ENCODE measurements at places on chromosomes 2 and 18. TPM values are rescaled to one million over a fixed set of nuclear protein-coding genes. Genes with fewer than 3 reads are reported as not detected.
A peak's percentile ranks its signal among the peaks of the same experiment; 100 is the strongest.

- H3K27me3 ChIP-seq: no peaks in the 10 kb centered on the region
- no peaks in the 10 kb centered on the region for H3K4me1 ChIP-seq
- no peak for DNase-seq
- H3K4me3 ChIP-seq: no peak overlapping the region
Observed at GRCh38 chr18:6200204-6200774, 214.4 kb downstream of the L3MBTL4 start.

DNA sequence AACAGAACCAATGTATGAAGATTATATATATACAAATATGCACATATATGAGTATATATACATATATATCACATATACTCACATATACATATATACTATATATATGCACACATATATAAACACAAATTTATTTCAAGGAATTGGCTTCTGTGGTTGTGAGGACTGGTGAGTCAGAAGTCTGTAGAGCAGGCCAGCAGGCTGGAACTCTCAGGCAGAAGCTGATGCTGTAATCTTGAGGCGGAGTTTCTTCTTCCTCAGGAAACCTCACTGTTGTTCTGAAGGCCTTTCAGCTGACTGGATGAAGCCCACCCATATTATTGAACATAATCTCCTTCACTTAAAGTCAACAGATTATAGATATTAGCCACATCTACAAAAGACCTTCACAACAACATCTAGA lies 143.9 kb upstream of the CREB1 start:
- no peaks in the 10 kb centered on the region for H3K4me1 ChIP-seq
- H3K4me3 ChIP-seq: no peak overlapping the region
- H3K27me3 ChIP-seq: no peaks in the 10 kb centered on the region
- H3K27ac ChIP-seq: no peak overlapping the region

DNA sequence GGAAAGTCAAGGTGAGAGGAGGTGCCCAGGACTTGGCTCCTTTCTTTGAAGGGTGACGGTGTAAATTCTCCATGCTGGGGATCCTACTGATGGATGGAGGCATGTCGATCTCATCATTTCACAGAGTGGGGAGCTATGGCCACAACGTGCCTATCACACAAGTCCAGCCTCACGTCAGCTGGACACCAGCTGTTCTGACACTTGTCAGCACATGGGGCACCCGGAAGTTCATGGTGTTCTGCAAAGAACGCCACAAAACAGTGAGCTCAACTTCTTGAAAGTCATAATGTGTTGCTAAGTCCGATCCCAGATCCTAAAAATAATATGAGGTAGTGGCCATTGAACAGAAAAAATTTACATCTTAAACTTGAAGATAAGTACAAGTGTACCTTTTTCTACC lies 12.3 kb downstream of the PAX8 start:
- H3K4me1 ChIP-seq: no peaks in the 10 kb centered on the region
- H3K27me3 ChIP-seq: no peaks in the 10 kb centered on the region
- H3K36me3 ChIP-seq: no peaks in the 10 kb centered on the region
- H3K27ac ChIP-seq: no peak overlapping the region
- DNase-seq: no peak

GRCh38 chr2:85642725-85643124 lies 25.3 kb downstream of the SFTPB start:
- H3K4me3 ChIP-seq: no peak overlapping the region
- no peak for DNase-seq
- no peaks in the 10 kb centered on the region for H3K27me3 ChIP-seq
- no peak overlapping the region for H3K27ac ChIP-seq

GKN1 gene
- not detected for total RNA-seq

ABHD1 gene
- total RNA-seq: 0.64 TPM

GRCh38 chr2:158968396-158969161 lies at the start of gene TANC1:
TANC1 (plus strand) TSS chr2:158968640; CDS start chr2:159065911, 97,271 bp downstream.
- peak within 1 kb of the TSS; percentile 31 for H3K4me3 ChIP-seq
- peak; percentile 45 for DNase-seq
- H3K36me3 ChIP-seq: no peaks in the 10 kb centered on the region
- peaks cover 4% of the 10 kb centered on the region for H3K27me3 ChIP-seq

DNA sequence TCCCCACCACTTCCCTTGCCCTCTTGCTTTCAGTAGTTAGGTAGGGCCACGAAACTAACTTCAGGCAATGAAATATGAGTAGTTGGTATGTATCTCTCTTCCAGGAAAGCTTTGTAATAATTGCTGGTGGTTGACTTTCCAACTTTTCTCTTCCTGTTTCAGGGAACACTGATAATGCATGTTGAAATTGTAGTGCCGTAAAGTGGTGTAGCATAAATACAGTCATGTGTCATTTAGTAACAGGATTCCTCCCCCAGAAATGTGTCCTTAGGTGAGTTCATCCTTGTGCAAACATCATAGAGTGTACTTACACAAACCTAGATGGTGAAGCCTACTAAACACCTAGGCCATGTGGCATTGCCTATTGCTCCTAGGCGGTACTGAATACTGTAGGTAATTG lies 429.2 kb downstream of the PID1 start:
- no peaks in the 10 kb centered on the region for H3K4me1 ChIP-seq
- no peak overlapping the region for H3K4me3 ChIP-seq
- DNase-seq: no peak
- H3K36me3 ChIP-seq: no peaks in the 10 kb centered on the region

CYBRD1 gene
- 0.49 TPM for total RNA-seq

Measured in naive thymus-derived CD4-positive, alpha-beta T cell (primary cell).